ENCODE measurements at places on chromosomes 3 and 15.

GRCh38 chr3:126440709-126440995, 35.0 kb downstream of the ZXDC start:
- H3K36me3 ChIP-seq, result peaks cover 82% of the 10 kb centered on the region
- no peaks in the 10 kb centered on the region for H3K4me1 ChIP-seq
- DNase-seq, result no peak
- no peaks in the 10 kb centered on the region for H3K27me3 ChIP-seq

GRCh38 chr3:112042842-112043280, 8.3 kb downstream of the TMPRSS7 start:
- H3K27ac ChIP-seq, result no peak overlapping the region
- H3K36me3 ChIP-seq, result no peaks in the 10 kb centered on the region
- H3K4me1 ChIP-seq, result peaks cover 4% of the 10 kb centered on the region
- H3K4me3 ChIP-seq, result no peak overlapping the region
- no peaks in the 10 kb centered on the region for H3K27me3 ChIP-seq

- H3K36me3 ChIP-seq, result no peaks in the 10 kb centered on the region
- H3K4me3 ChIP-seq, result no peak overlapping the region
- no peak overlapping the region for H3K27ac ChIP-seq
- no peaks in the 10 kb centered on the region for H3K27me3 ChIP-seq
- DNase-seq, result no peak
- no peaks in the 10 kb centered on the region for H3K4me1 ChIP-seq
Measured at GRCh38 chr3:7333125-7333524, 472.2 kb downstream of the GRM7 start.

GRCh38 chr15:52028431-52029093, 9.5 kb downstream of the MAPK6 start:
- peaks cover 45% of the 10 kb centered on the region for H3K4me1 ChIP-seq
- peak overlapping the region; percentile 58 for H3K27ac ChIP-seq
- H3K27me3 ChIP-seq, result no peaks in the 10 kb centered on the region

Measured in activated T-cell treated with anti-CD3 and anti-CD28 coated beads, Interleukin-2, amount 50 U/mL, for 24 hours (primary cell).